Stimulated activated CD4-positive, alpha-beta T cell treated with anti-CD3 and anti-CD28 coated beads, Interleukin-15, amount 100 ng/mL, for 1 hour (primary cell): ENCODE measurements at places on chromosomes 5 and 9.

DNA sequence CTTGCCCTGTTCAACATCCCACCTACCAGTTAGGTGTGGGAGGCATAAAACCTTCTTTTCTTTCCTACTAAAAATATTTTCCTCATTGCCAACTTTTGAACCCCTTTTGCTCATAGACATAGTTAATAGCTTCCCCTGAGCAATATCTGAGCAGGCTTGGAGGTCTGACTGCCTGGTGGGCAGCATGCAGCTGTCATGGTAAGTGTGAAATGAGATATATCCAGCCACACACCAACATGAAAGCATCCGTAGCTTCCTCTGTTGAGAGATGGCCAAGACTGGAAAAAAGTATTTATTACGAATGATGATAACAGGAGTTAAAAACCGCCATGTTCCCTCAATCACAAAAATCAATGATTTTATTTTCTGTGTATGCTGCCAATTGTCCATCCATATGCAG is 190.1 kb downstream of the TMEM38B start:
- no peak for DNase-seq

DNA sequence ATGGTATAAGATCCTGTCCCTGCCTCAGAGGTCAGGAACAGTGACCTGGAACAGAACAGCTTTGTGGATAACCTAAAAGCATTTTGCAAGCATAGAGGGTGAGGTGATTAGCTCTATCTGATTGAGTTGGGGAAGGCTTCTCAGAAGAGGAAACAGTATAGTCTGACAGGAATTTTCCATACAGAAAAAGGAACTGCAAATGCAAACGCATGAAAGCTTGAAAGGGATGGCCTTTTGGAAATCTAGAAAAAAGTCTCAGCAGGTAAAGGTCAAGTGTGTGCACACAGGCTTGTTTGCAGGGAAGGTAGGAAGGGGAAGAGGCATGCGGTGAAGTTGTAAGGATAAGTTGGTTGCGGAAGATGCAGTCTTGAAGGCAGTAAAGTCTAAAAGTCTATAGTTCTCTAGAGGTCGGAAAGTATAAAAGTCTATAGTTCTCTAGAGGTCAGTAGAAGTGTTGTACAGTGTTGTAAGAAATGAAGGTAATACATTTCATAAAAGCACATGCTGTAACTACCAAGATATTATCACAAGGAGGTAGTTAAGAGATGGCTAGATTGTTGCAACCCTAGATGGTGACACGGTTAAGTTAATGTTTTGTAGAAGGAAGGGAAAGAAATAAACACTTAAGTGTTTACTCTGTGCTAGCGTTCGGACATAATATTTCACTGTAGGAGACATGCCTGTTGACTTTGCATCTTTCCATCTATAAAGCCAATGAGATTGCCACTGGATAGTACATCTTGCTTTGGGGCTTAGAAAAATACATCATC is 16.7 kb upstream of the HSPB3 start:
- DNase-seq = no peak

DNA sequence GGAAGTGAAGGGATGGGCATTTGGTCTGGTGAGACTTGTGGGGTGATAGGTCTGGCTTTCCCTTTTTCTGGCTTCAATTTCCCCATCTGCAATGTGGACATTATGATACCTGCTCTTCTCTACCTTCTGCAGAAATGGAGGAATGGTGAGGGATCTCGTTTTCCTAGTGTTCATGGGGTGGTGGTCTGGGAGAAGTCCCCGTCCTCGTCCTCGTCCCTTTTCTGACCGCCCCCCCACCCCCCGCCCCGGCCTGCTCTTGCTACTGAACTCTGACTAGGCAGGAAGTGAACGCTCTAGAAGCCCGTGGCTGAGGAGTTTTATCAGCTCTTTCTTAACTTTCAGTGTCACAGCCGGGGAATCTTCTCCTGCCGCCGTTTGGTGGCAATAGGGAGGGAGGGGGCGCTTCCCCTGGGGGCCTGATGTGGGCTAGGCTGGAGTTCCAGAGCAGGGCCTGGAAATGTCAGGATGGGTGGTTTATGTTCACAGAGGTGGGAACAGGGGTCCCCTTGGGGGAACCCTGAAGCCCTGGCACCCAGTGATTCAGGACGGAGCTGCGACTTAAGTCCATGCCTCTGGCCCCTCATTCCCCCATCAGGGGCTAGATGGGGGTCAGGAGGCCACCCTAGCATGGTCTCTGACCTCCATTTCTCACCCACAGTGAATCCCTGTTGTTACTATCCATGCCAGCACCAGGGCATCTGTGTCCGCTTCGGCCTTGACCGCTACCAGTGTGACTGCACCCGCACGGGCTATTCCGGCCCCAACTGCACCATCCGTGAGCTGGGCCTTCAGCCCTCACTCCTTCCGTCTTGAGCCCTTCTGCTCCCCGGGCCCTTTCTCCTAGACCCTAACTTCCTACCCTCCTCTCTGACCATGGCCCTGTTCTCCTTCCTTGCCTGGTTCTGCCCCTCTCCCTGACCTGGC is 6.7 kb downstream of the PTGS1 start:
- no peak for DNase-seq

- no peak for DNase-seq
Observed at GRCh38 chr5:10538789-10539686, 24.8 kb upstream of the ANKRD33B start.

- DNase-seq = no peak
Observed at GRCh38 chr9:137278721-137279711, 1.5 kb downstream of the TOR4A start.

GRCh38 chr9:28648723-28649122 is 1075.4 kb upstream of the C9orf72 start:
- no peak for DNase-seq

DNA sequence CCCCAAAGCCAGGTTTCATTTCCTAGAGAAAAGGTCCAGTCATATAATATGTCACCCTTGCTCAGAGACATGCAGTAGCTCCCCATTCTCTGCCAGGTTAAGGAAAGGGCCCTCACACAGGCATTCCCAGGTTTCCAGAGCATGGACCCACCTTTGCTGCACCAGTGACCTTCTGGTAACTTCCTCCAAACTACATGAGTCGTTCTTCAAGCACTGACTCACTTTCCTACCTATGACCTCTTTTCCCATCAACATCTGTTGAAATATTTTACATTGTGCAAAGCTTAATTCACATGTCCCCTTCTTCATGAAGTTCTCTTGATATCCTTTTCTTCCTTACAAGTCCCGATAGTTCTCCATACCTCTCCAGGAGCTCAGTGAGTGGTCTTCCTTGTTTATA is 25.9 kb downstream of the SH3TC2 start:
- DNase-seq = no peak

GRCh38 chr9:117703537-117703936 is 666 bp upstream of the TLR4 start:
- no peak for DNase-seq

- no peak for DNase-seq
Observed at GRCh38 chr5:9122528-9122927, 423.3 kb downstream of the SEMA5A start.

DNA sequence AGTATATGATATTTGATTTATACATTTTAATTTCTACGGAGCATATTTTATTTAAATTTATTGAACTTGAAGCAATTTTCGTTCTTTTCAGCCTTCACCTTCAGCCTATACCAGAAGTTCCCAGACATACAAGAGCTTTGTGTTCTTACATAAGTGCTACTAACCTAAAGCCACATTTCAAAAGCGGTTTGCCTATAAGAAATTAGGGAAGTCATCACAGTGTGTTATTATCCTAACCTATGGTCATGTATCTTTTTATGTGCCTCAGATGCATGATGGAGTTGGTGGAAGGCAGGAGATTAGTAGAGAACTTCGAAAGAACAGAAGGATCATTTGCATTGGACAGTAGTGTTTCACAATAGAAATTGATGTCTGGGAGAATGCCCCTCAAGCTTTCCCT is 3.1 kb downstream of the KIF2A start:
- no peak for DNase-seq
